ENCODE measurements at places on chromosomes 3 and 15.

DNA sequence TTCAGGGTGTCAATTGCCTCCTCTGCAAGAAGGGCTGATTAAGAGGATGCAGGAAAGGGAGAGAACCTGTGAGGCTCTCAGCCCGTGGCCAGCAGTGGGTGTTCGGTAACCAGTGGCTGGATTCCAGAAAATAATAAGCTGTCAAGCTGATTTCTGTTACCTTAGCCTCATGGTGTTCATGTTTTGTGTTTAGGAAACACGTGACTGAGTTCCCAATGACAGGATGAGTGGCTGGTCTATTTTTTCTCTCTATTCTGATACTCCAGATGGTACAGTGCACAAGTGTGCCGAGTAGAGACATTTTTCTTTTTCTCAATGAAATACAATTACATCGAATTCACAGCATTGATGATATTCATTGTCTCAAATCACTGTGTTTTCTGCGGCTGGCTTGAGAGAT is 43.6 kb downstream of the EDEM1 start:
- DNase-seq = no peak

DNA sequence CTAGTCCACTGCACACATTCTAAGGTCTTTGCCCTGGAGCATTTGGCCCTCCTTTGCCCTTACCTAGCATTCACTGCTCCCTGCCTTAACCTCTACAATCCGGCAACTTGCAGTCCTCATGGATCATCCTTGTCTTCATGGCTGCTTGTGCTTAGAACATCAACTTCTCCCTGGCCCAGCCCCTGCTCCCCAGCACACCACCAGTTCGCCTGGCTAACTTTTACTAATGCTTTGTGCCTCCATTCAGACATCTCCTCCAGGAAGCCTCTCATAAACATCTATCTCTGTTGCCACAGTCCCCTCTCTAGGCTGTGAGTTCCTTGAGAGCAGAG is 57.1 kb downstream of the AAGAB start:
- no peak for DNase-seq

DNA sequence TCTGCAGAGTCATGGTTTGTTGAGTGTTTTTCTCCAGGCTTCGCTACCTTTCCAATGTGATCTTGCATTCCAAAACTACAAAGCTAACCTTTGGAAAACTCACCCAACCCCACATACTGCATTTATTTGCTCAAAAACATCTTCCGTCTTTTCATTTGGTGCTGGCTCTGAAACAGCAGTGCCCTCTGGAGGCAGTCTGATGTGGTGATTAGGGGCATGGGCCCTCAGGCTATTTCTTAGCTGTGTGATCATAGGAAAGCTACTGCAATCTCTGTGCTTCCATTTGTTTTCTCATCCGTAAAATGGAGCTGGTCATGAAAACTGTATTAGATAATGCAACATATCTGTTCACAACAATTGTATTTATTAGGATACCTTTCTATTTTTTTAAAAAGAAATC is 47.0 kb downstream of the MTHFS start:
- no peak for DNase-seq

DNA sequence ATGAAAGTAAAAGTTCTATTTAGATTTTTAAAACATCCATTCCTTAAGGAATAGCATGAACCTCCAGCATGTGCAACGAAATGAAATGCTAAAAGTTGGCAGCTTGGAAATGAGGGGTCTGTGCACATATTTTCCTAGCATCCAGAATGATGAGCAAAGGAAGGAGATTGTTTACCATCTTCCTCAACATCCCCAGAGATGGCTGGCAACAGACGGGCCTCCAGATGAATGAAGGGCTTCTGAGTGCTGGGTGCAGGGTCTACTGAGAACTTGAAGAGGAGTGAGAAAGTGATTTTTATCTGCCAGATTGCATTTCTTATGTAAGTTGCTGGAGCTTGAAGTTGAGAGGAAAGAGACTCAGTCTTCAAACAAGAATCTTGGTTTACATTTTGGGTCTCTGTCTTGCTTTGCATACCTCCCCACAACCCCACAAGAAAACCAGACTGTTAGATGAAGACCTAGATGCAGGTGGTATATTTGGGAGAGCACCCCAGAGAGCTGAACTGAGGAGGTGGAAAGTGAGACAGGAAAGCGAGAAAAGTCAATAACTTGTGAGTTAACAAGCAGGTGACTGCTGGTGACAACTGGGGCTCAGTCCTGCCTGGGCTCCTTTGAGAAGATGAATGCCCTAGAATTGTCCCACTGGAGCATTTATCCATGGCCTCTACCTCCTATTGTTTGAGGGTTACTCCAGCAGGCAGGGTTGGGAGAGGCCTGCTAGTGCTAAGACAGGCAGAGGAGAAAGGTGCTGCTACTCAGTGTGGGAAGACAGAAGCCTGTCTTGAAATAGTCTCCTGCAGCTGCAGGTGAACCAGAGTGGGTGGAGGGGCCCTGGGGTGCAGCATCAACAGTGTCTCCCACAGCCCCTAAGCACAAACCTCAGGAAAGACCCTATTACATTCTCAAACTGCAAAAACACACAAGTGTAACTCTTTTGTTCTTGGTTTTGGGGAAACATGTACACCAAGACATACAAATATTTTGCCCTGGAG is 10.5 kb upstream of the CCK start:
- no peak for DNase-seq

GRCh38 chr3:13085081-13085845 is 12.0 kb upstream of the IQSEC1 start:
- DNase-seq = no peak

DNA sequence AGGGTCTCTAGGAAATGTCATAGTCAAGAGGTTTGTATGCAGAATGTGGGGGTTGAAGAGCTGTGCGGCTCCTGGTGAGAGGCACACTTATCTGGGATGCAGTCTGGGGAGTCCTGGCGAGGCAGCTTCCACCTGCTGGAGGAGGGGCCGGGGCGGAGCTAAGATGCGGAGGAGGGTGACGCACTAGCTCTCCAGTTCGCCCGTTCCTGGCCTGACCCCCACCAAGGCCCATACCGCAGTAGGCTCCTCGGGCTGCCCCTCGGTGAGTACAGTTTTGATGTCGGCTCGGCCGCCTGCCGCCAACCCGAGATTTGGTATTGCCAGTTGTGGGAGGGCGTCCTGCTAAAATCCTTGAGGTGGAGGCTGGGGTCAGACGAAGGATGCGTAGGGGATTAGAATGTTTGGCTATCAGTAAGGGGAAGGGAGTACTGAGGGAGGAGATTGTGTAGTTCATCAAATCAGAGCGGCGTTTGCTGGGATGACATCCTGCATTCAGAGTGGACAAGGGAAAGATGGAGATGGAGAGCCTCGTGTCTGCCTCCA is at the start of gene SCG5:
TSS of gene SCG5 (plus strand) at position 194 of the 543 bp plus-strand sequence. CDS start 1,883 bp downstream, outside the sequence.
- DNase-seq = no peak

GRCh38 chr15:93362203-93362602 is 273.2 kb upstream of the RGMA start:
- DNase-seq = no peak

GRCh38 chr15:83565553-83566159 is 88.3 kb upstream of the ADAMTSL3 start:
- no peak for DNase-seq

DNA sequence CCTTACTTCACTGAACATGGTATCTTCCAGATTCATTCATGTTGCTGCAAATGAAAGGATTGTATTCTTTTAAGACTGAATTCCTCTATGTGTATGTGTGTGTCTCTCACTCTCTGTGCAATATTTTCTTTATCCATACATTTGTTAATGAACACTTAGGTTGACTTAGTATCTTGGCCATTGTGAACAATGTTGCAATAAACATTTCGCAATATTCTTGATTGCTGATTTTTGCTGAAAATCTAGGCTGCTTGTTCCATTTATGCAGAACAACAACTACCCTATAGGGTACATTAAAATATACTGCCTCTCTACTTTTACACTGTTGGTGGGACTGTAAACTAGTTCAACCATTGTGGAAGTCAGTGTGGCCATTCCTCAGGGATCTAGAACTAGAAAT is 732.4 kb downstream of the CADM2 start:
- DNase-seq = no peak
